ENCODE measurements at places on chromosomes 4 and X.

DNA sequence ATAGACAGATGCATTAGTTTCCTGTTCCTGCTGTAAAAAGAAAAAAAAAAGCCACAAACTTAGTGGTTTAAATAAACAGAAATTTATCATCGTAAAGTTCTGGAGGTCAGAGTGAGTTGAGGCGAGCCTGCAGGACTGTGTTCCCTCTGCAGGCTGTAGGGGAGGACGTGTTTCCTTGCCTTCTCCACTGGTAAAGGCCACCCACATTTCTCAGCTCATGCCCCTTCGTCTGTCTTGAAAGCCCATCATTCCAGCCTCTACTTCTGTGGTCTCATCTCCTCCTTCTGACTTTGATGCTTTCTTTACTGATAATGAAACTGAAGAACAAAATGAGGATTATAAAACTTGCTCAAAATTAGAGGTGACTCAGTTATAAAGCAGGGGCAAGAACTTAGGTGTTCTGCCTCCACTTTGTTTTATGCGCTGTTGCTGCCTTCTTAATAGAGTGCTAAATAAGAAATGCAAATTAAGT is 143.0 kb downstream of the STIM2 start:
- no peak for DNase-seq

- no peak for DNase-seq
Measured at GRCh38 chr4:15295421-15296162, 132.2 kb upstream of the C1QTNF7 start.

DNA sequence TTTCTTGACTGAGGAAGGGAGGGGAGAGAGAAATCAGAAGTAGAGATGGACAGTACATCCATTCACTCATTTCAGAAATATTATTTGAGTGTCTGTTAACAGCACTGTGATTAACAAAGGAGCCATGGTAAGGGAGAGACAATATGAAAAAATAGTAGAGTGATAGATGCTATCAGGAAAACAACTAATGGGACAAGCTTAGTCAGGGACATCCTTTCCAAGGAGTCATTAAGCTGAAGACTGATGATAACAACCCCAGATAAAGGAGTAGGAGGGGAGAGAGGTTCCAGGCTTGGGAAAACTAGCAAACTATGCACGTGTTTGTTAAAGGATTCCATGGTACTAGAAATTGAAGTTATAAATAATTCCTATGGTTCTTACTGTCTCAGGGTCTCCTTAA is 122.2 kb downstream of the CBR4 start:
- DNase-seq = no peak

DNA sequence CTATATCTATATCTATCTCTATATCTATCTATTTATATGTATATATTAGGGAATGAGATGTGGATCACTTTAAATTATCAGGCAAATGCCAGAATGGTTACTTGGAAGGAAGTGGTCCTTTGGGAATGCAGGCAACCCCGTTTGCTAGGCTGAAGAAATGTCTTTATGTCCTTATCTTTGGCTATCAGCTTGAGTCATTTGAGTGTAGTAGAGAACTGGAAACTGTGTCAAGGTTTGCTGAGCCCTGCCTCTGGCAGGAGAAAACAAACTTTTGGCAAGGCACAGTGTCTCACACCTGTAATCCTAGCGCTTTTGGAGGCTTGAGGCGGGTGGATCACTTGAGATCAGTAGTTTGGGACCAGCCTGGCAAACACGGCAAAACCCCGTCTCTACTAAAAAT is 167.3 kb downstream of the ACTRT1 start:
- no peak for DNase-seq

GRCh38 chrX:85111347-85111746 is 107.7 kb downstream of the APOOL start:
- no peak for DNase-seq

DNA sequence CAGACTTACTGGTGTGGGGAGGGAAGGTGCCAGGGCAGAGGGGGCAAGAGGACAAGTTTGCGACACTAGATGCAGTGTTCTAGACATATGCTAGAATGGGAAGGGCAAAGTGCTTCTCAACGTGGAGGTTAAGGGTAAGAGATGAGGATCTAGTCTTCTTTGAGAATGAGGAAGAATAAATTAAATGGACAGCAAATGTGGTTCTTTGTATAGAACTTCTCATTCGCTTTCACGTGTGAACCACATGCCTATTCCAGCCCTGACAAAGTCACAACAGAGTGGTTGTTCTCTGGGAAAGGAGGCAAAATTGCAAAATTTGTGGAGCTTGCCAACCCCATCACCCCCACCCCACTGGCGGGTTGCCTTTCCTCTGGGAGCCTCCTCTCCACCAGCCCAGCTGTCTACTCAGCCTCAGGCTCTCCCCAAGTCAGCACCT is 1.5 kb upstream of the ANXA5 start:
- DNase-seq = no peak
